ENCODE measurements at places on chromosomes 7 and 10.

GRCh38 chr7:80809545-80809944 is 109.3 kb downstream of the SEMA3C start:
- no peak for DNase-seq

DNA sequence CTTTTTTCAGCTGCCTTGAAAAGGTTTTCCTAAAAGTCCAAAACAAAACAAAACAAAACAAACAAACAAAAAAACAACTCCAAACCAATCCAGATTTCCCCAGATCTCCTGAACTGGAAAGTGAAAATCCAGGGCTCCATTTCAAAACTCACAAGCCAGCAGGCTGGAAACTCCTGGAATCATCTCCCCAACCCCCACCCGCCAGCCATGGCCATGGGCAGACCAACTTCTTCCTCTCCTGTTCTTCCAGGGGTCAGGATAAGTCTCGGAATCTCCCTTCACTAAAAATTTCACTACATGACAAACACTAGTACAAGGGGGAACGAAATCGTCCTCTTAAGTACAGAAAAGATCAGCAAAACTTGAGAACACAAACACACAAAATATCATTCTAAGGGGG is 40.4 kb downstream of the GNA12 start:
- no peak for DNase-seq

DNA sequence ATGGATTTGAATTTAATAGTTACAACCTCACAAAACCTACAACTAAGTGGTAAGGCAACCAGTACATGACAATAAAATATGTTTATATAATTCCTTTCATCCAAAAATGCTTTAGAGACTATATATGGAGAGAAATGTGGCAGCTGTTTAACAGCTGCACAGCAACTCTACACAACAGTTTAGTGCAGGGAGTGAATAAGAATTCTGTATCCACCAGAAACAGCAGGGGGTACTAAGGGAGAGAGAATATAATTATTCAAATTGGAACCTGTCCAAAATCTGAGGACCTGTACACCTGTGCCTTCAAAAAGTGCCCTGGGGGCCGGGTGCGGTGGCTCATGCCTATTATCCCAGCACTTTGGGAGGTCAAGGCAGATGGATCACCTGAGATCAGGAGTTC is 49.6 kb downstream of the POLL start:
- DNase-seq, result no peak

DNA sequence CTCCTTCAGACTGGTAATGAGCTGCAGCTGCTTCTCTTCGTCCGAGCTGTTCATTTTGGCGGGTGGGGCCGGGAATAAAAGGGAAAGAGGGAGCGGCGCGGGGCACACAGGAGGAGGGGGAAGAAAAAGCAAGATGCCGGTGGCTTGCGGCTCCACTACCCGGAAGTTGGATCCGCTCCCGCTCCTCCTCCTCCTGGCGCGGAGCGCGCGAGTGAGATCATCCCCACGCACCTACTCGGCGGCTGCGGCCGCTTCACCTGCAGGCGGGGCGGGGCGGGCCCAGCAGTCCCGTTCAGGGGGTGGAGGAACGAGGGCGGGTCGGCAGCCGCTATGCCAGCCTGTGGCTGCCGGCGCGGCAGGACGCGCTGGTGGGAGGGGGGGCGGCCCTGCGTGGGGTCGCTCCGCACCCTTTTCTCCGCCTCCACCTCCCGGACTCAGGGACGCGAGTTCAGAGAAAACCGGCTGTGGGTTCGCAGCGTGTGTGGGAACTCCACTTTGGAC is at the start of gene SHTN1:
TSS of gene SHTN1 (minus strand) at position 162 of the 501 bp plus-strand sequence. CDS start at position 54, 108 bp downstream.
- peak; percentile 58 for DNase-seq

- DNase-seq, result no peak
Measured at GRCh38 chr7:115328018-115328417, 406.1 kb downstream of the MDFIC start.

DNA sequence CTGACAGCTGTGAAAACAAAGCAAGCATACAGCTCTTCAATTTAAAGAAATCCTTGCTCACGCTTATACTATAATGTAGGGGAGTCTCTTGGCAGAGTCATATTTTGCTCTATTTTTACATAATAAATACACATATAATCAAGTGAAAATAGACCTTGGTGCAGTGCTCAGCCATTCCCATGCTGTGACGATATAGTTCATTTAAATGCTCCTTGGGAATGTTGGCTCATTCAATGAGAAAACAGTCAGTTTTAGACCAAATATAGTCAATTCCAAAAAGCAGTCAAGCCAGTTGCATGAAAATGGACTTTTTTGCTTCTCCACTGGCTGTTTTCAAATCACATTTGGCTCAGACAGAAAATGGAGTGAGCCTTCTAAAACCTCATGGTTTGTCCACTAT is 587.4 kb downstream of the SUGCT start:
- DNase-seq, result no peak

DNA sequence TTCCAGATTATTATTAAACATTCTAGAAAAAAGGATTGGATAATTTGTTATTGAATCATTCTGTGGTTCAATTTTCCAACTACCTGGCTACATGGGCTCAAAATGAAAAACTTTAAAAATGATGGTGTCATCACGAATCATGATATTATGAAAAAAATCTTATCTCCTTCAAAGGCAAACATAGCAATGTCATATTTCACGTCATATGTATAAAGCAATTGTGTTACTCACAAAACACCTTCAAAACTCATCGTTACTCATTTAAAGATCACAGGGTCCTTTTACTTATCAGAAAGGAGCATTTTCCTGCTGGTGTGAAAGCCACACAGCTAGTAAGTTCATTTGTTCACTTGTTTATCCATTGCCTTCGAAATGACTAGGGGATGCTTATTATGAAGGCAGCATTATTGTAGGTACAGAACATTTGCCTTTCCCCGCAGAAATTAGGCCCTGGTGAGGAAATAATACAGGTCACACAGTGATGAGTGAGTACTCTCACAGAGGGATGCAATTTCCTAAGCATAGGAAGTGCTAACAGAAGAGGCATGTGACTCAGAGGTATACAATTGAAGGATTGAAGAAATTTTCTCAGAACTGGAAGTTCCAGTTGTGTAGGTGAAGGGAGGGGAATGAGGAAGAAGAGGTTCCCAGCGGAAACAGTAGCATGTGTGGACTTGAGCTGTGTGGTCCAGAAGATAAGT is 478.7 kb downstream of the INHBA start:
- DNase-seq, result no peak

- DNase-seq, result no peak
Measured at GRCh38 chr7:15561835-15562234, at the start of gene AGMO. Gene AGMO, minus strand, starts transcription at chr7:15562015.

DNA sequence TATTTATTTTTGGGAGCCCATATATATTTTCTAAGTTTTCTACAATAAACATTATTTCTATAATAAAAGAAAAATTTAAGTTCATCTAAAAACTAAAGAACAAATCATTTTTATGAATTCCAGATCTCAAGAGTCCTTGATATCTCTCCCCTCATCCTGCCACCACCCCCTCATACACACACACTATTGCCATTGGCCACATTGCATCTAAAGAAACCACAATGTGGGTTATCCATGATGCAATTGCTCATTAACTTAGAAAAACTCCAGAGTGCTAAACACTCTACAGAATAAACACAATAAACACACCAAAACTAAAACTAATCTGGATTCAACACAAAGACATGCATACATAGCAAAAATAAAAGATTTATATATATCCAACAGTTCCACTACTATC is 37.8 kb downstream of the FAM13C start:
- no peak for DNase-seq

GRCh38 chr10:91444211-91445182 is 34.4 kb downstream of the HECTD2 start:
- DNase-seq, result no peak

- peak; percentile 32 for DNase-seq
Measured at GRCh38 chr7:149690688-149691446, 82.5 kb downstream of the ZNF467 start.

DNA sequence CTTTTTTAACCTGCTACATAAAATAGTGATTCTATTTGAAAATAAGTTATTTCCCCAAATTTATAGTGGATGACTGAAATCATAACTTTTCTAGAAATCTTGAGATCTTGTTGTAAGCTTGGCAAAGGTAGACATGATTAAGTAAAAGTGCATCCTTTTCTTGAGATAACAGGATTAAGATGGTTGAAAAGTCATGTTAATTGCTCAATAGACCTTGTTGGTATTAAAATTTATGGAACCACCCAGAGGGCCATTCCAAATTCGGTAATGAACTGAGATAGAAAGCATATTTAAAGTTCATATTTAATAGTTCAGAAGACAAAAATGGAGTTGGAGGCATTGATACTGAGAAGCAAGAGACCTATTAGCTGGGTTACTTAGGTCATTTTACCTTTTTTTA is 139.1 kb downstream of the BICC1 start:
- no peak for DNase-seq

DNA sequence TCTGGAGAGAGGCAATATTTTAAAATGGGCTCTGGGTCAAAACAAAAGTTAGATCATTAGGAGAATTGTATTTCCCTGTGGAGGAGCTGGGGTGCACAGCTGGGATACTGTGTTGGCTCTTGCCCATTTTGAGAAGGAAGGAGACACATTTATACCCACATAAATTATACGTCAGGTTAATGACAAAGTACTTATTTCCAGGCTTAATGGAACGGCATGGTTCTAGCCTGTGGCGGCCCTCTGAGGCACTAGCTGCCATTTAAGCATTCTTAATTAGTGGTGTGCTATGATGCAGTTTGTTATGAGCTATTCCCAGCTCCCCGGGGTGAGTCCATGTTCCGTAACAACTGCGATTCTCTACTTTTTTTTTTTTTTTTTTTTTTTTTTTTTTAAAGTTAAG is 193.5 kb downstream of the SEC23IP start:
- DNase-seq, result no peak

DNA sequence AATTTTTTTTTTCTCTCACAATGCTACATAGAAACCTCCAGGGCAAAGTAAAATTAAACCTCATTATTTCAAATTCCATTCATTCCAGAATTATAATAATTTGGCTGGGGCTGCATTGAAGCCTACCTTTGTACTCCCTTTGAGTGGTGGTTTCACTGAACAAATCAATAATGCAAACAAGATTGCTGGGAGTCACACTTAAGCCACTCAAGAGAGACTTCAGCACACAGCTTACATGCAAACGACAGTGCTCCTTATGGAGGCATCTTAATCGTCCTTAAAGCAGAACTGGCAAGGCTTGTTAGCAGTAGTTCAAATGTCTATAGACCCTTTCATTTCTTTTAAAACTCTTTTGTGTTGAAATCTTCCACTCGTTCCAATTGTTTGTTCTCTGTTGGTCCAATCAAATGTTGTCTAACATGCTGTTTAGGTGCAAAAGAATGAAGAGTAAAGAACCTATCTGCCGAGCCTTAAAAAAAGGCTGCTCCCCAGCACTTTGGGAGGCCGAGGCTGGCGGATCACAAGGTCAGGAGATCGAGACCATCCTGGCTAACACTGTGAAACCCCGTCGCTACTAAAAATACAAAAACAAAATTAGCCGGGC is 294.9 kb downstream of the FGFR2 start:
- no peak for DNase-seq

DNA sequence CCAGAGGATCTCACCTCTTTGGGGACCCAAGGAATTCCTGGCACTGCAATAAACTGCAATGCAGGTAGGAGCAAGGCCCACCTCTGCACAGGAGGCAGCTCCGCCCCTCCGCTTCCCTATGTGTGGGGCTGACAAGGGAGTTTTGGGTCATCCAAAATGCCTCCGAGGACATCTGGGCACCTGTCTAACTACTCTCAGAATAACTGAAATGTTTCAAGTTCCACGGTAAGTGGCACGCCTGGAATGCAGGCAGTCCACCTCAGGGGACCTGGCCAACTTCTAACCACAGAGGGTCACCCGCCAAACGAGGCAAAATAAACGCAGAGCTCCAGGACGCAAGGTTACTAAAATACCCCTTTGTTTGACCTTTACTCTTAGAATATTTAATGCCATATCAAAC is 102.5 kb downstream of the FGFR2 start:
- no peak for DNase-seq

GRCh38 chr7:125547505-125547904 is 617.9 kb upstream of the POT1 start:
- no peak for DNase-seq

DNA sequence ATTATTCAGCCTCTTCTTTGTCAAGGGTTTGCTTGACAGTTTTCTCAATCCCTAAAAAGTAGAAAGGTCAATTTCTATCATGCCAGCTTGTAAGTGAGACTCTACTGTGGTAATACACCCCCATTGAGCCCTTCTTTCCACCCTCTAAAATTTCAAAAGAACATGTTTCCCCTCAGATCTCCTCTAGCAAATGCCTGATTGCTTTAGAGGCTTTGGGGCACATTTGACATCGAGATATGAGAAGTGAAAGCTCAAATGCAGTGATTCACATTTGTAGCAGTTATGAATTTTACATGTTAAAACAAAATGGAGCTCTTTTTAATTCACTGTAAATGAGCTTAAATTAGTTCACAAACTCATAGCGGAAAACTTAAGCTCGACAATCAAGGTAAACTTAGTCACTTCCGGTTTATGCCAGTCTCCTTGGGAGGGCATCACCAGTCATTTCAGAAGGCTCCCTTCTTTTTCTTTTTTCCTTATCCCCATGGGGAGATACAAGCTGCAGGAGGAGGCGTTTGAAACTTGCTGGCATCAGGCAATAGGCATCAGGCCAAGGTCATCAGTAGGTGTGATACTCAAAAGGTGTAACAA is 55.3 kb upstream of the ADO start:
- peak; percentile 62 for DNase-seq

DNA sequence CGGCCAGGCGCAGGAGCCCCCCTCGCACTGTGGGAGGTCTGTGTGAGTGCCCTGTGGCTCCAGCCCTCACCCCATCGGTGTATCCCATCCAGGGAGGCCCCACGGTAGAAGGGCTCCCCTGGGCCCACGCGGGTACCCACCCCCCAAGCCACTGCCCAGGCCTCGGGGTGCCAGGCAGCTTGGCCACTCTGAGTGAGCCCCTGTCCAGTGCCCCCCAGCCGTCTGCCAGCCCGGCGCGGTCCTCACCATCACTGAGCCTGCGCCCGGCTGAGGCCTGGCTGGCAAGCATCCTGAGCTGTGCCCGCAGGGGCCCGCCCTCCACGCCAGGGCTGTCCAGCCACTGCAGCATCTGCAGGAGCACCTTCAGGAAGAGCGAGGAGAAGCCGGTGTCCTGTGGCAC is 19.2 kb upstream of the MICALL2 start:
- no peak for DNase-seq

DNA sequence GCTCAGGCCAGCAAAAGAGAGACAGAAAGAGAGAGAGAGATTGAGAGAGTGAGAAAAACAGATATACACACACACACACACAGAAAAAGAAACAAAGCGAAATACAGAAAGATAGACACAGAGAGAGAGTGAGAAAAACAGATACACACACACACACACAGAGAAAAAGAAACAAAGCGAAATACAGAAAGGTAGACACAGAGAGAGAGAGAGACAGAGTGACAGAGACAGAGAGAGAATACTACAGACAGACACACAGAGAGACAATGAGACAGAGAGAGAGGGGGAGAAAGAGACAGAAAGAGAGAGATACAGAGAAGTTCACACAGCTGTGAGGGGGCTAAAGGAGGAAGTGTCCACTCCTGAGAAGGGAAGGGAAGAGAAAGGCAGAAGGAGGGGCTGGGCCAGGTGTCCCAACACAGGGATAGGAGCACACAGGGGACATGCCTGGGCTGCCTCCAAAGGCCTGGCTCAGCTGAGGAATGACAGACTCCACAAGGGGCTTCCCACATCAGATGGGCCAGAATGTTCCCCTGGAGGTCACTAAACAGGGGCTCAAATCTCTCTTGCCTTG is 4.3 kb downstream of the GCK start:
- DNase-seq, result no peak

Data from suppressor macrophage treated with lipopolysaccharide for 4 hours (primary cell).